ENCODE measurements at places on chromosomes 3 and 15. TPM values are rescaled to one million over a fixed set of nuclear protein-coding genes. Genes with fewer than 3 reads are reported as not detected.

Gene GOLGA6A
- 0.06 TPM for total RNA-seq

- H3K4me1 ChIP-seq = no peaks in the 10 kb centered on the region
- no peak overlapping the region for H3K27ac ChIP-seq
- no peak overlapping the region for H3K4me3 ChIP-seq
- H3K27me3 ChIP-seq = no peaks in the 10 kb centered on the region
Measured at GRCh38 chr15:78800806-78801205, 10.5 kb downstream of the ADAMTS7 start.

- H3K27me3 ChIP-seq = no peaks in the 10 kb centered on the region
- no peak overlapping the region for H3K27ac ChIP-seq
- H3K4me3 ChIP-seq = no peak overlapping the region
- H3K4me1 ChIP-seq = peaks cover 13% of the 10 kb centered on the region
Measured at GRCh38 chr15:98715401-98715800, 67.1 kb downstream of the IGF1R start.

DNA sequence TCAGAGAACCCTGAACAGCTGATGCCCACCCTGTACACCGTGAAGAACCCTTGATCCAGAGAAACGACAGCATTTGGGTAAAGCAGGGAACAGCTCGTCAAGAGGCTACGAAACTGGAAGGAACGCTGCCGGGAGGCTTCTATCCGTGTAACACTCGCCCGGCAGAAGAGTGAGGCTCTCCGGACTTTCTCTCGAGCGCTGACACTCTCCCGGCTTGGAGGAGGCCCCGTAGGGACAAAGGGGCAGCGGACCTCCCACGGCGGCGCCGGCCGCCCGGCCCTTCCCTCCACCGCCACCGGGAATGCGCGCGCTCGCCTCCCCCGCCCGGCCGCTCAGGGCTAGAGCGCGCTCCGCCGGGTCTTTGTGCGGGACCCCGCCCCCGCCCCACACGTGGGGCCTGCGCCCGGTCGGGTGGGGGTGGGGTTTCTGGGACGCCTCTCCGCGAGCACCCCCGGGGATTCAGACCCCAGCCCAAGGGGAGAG, 1.7 kb downstream of the HYAL2 start:
- DNase-seq = peak; percentile 94
- peak overlapping the region; percentile 99 for H3K27ac ChIP-seq
- peak overlapping the region; percentile 97 for H3K4me3 ChIP-seq
- H3K27me3 ChIP-seq = no peaks in the 10 kb centered on the region
- H3K4me1 ChIP-seq = peaks cover 30% of the 10 kb centered on the region

Gene P2RY13
- total RNA-seq = 2.5 TPM

- H3K36me3 ChIP-seq = no peaks in the 10 kb centered on the region
- H3K4me3 ChIP-seq = no peak overlapping the region
- no peaks in the 10 kb centered on the region for H3K27me3 ChIP-seq
- no peaks in the 10 kb centered on the region for H3K4me1 ChIP-seq
Measured at GRCh38 chr3:141355242-141355641, 13.1 kb upstream of the ZBTB38 start.

DNA sequence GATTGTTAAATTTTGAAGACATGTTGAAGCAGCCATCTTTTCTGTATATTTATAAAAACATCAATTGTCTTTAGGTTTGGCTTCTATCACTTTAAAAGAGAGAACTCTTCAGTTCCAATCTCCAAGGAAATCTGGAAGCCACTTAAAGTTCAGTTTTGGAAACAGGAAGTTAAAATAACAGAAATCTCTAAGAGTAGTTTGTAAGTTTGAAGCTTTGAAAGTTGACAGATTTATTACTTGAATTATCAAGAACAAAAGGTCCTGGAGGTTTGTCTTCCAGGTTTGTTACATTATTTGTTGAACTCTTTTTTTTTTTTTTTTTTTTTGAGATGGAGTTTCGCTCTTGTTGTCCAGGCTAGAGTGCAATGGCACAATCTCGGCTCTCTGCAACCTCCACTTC, 30.0 kb downstream of the RNF111 start:
- H3K4me3 ChIP-seq = no peak overlapping the region
- H3K4me1 ChIP-seq = peaks cover 5% of the 10 kb centered on the region
- no peak for DNase-seq
- no peaks in the 10 kb centered on the region for H3K27me3 ChIP-seq
- H3K27ac ChIP-seq = no peak overlapping the region
